ENCODE measurements at places on chromosomes 2 and 18.

DNA sequence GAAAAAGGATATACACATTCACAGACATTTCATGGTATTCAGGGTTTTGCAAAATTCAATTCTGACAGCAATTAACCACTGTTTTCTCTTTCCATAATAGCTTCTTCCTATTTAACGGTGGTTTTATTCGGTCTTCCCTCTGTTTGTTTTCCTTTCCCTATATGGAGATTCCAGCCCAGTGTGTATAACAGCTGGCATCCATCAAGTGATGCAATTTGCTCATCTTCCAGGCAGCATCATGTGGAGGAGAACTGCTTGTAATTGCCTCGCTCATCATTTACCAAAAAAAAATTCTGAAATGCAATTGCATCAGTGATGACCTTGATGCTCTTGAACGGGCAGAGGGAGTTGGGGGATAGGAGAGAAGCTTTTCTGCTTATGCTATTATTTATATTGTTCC is 165.9 kb upstream of the PGAP1 start:
- no peak for DNase-seq

DNA sequence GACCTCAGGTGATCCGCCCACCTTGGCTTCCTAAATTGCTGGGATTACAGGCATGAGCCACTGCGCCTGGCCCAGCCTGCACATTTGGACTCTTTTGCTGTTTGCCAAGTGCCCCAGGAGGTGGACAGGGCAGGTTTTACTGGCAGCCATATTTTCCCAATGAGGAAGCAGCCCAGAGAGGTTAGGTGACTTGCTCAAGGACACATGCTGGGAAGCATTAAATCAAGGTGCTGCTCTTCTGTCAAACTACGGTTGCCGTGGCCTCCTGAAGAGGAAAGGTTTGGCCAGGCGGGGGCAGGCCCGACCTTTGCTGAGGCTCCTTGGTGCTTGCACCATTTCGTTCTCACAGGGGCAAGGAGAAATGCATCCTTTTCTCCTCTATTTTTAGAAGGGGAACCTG is 44.0 kb downstream of the DNMT3A start:
- peak; percentile 30 for DNase-seq

DNA sequence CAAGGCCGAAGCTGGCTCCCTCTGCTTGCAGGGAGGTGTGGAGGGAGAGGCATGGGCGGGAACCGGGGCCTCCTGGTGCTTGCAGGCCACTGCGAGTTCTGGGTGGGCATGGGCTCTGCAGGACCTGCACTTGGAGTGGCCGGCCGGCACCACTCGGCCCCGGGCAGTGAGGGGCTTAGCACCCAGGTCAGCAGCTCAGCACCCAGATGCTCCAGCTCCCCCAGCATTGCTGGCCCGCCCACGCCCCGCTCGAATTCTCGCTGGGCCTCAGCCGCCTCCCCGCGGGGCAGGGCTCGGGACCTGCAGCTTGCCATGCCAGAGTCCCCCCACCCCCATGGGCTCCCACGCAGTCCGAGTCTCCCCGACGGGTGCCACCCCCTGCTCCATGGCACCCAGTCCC is 176.2 kb upstream of the FAM98A start:
- no peak for DNase-seq

DNA sequence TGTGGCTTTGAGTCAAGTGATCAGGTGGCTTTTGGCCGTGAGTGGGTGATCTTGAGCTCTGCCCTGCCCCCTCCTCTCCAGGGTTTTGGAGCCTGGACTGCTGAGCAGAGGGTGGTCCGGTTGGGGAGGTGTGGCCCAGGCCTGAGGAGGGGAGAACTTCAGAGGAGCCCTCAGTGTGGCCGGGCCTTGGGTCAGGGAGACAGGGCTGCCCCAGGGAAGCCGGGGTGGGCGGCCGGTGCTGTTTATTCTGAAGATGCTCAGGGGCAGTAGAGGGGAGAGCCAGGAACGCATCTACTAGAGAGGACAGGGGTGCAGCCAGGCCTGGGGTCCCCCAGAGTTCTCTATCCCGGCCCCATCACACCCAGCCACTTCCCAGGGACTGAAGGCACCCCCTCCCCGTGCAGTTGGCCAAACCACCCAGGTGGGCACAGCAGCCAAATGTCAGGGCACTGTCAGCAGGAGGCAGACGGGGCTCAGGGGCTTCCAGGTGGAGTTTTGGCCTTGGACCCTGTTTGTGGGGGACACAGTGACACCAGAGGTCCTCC is 963 bp downstream of the ERFE start:
- no peak for DNase-seq

- no peak for DNase-seq
These were observed 256.2 kb upstream of the ZSWIM2 start for GRCh38 chr2:187105218-187105617.

GRCh38 chr2:237907144-237907543 is 47.7 kb downstream of the RAMP1 start:
- no peak for DNase-seq

- DNase-seq: no peak
These were observed 108.0 kb downstream of the SLC8A1 start for GRCh38 chr2:40343902-40344301.

- no peak for DNase-seq
These were observed 30.0 kb upstream of the ITGAV start for GRCh38 chr2:186559848-186560247.

GRCh38 chr2:169561364-169561763 is 12.3 kb downstream of the FASTKD1 start:
- no peak for DNase-seq

GRCh38 chr2:188975497-188976102 is 1.4 kb downstream of the COL3A1 start:
- DNase-seq: no peak
